ENCODE measurements at places on chromosomes 2 and 18. TPM values are rescaled to one million over a fixed set of nuclear protein-coding genes. Genes with fewer than 3 reads are reported as not detected.

The SERPINB4 gene
- total RNA-seq, result not detected

The SULT1C4 gene
- total RNA-seq, result not detected

The TM4SF20 gene
- total RNA-seq, result not detected

The LPIN2 gene
- 51.1 TPM for total RNA-seq

The SKA1 gene
- total RNA-seq, result 1.5 TPM

The COLEC11 gene
- total RNA-seq, result not detected

The DSG2 gene
- 0.73 TPM for total RNA-seq

The LIMS4 gene
- 3.6 TPM for total RNA-seq

The PDCD1 gene
- not detected for total RNA-seq

The SCYGR7 gene
- total RNA-seq, result not detected

The SCG2 gene
- total RNA-seq, result 1.0 TPM

The LIMS1 gene
- 145 TPM for total RNA-seq

The DNAJC5G gene
- not detected for total RNA-seq

The SKOR2 gene
- not detected for total RNA-seq

The DNAH6 gene
- total RNA-seq, result 0.58 TPM

The DCC gene
- total RNA-seq, result 2.5 TPM

The INPP4A gene
- total RNA-seq, result 18.8 TPM

The RAD51AP2 gene
- total RNA-seq, result not detected

The SPATA3 gene
- not detected for total RNA-seq

The IGFBP2 gene
- total RNA-seq, result 6.9 TPM

The SRD5A2 gene
- not detected for total RNA-seq

The TCF4 gene
- 110 TPM for total RNA-seq
